ENCODE measurements at places on chromosomes 11 and 22.

DNA sequence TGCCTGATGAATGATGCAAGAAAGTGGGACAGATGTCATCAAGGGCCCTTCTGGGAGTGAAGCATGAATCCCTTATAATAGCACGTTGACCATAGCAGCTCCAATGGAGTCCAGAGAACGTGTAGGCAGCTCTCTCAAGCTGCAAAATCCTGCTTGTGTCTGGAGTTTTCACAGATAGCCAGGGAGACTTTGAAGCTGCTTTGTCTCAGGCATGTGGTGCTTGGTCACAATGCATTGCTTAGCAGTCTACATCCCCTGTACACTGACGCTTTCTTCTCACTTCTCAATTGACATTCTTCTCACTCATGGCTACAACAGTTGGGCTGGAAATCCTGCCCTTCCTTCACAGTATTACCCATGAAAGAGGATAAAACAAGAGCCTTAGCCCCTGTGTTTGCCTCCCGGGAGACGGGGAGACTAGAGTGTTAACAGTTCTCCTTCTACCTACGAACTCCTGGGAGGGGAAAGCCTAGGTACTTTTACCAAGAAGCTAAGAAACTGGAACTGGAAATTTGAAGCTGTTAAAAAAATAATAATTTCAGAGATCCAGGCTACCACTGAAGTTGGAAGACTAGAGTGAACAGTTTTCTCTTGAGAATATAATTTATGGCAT, 20.7 kb upstream of the MMP7 start:
- DNase-seq: no peak

DNA sequence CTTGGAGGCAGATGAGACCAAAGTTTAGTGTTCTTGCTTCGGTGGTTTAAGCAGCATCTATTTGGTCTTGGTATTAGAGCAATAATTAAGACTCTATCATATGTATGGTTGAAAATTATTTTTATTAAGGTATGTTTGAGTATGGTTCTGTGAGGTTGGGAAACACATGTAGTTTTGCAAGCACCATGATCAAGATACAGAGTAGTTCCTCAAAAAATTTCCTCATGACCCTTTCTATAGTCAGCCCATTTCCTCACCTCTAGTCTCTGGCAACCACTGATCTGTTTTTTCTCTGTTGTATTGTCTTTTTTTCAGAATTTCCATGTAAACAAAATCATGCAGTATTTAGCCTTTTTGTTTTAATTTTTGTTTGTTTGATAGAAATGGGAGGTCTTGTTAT, 18.4 kb downstream of the MTMR3 start:
- DNase-seq: no peak

DNA sequence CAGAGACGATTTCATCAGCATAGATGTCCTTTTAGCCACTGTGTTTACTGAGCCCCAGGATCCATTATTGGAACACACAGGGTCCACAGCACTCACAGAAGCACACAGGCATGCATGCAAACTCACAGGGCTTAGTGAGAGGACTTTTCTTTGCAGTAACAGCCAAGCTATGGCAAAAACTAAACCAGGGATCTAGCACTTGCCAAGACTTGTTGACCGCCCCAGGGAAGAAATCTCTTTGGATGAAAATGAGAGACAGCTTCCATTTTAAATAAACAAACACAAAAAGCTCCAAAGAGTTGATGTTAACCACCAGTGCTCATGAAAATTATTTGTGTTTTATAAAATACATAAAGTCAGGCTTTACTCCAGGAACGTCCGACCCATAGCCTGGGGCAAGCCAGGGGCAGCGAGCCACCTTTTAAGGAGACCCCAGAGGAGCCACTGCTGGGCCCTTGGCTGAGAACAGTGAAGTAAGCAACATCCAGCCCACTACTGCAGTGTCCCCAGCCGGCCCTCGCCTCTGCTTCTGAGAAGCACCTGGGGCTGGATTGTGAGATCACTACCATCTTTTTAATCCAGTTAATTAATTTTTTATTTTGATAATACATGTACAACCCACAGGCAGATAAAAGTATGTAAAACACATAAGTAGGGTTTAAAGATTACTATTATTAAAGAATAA, 22.0 kb upstream of the TFIP11 start:
- peak; percentile 56 for DNase-seq

- no peak for DNase-seq
These were observed 634.3 kb downstream of the OPCML start for GRCh38 chr11:132898021-132898420.

DNA sequence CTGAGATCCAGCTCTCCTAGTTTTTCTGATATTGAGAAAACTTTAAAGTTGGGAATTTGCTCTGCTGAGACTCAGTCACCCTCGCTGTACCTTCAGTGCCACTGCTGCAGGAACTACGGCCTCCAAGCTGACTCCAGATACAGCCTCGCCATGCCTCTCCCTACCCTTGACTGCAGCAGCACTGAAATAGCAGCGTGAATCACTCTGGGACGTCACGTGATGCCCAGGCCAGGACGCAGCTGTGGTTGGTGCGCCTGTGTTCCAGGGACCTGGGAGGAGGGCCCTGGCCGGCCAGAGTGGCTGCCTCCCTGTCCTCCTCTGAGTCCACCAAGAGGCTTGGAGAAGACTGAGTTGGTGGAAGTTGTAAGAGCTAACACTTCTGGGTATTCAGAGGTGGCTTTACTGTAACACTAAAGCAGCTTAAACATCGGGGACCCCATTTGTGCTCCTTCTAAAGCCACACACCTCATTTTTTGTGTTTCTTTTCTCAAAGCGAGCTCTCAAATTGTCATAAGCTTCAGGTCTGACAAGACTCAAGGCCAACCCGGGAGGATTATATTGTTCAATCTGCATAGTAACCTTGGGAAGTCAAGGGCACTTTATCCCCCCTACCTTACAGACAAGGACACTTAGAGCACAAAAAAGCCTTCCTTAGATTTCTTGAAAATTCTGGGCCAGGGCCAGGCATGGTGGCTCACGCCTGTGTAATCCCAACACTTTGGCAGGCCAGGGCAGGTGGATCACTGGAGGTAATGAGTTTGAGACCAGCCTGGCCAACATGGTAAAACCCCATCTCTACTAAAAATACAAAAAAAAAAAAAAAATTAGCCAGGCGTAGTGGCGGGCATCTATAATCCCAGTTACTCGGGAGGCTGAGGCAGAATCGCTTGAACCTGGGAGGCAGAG, 4.2 kb upstream of the STIP1 start:
- peak; percentile 95 for DNase-seq

DNA sequence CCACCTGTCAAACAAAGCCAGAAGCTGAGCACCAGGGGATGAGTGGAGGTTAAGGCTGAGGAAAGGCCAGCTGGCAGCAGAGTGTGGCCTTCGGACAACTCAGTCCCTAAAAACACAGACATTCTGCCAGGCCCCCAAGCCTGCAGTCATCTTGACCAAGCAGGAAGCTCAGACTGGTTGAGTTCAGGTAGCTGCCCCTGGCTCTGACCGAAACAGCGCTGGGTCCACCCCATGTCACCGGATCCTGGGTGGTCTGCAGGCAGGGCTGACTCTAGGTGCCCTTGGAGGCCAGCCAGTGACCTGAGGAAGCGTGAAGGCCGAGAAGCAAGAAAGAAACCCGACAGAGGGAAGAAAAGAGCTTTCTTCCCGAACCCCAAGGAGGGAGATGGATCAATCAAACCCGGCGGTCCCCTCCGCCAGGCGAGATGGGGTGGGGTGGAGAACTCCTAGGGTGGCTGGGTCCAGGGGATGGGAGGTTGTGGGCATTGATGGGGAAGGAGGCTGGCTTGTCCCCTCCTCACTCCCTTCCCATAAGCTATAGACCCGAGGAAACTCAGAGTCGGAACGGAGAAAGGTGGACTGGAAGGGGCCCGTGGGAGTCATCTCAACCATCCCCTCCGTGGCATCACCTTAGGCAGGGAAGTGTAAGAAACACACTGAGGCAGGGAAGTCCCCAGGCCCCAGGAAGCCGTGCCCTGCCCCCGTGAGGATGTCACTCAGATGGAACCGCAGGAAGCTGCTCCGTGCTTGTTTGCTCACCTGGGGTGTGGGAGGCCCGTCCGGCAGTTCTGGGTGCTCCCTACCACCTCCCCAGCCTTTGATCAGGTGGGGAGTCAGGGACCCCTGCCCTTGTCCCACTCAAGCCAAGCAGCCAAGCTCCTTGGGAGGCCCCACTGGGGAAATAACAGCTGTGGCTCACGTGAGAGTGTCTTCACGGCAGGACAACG, 11.7 kb downstream of the CXCR5 start:
- peak; percentile 33 for DNase-seq

GRCh38 chr11:6191742-6192141, 7.3 kb upstream of the OR52W1 start:
- no peak for DNase-seq

All from tongue (tissue), 3 donors.